ENCODE measurements at places on chromosomes 16 and 17.
A peak's percentile ranks its signal among the peaks of the same experiment; 100 is the strongest.

- DNase-seq = no peak
These were observed 896 bp upstream of the MYLK3 start for GRCh38 chr16:46748775-46749705.

- no peak for DNase-seq
These were observed 294.6 kb upstream of the HSBP1 start for GRCh38 chr16:83513008-83513755.

GRCh38 chr17:26792486-26792885, 501.4 kb upstream of the WSB1 start:
- DNase-seq = no peak

DNA sequence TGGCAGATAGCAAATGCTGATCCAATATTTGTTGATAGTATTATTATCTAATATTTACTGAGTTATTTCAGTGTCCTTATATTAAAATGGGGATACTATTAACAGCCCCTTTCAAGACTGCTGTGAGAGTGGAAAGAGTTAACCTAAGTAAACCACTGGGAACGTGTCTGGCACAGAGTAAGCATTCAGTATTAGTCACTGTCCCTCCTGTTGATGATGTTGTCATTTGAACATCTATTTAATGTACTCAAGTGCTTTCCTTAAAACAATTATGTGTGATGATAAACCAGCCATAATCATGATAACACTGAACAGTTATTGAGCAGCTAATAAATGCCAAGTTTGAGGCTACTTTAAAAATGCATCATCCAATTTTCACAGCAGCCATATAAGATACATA, 135.7 kb upstream of the XYLT1 start:
- no peak for DNase-seq

DNA sequence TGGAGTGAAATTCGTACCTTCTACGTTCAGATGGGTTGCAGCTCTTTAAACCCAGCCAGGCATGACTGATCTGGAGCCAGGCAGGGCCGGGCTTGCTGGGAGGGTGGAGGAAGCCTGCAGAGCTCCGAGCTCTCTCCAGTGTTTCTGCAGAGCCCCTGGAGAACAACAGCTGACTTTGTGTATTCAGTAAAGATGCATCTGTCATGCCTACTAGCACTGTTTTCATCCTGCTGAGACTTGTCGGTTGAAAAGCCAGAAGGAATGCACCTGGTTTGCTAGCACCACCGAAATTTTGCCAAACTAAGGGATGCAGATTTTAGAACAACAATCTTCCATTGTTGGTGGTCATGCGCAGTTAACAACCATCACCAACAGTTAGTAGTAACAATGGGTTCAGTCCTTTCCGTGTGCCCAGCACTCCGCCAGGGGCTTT, 22.4 kb upstream of the SCNN1B start:
- DNase-seq = no peak

DNA sequence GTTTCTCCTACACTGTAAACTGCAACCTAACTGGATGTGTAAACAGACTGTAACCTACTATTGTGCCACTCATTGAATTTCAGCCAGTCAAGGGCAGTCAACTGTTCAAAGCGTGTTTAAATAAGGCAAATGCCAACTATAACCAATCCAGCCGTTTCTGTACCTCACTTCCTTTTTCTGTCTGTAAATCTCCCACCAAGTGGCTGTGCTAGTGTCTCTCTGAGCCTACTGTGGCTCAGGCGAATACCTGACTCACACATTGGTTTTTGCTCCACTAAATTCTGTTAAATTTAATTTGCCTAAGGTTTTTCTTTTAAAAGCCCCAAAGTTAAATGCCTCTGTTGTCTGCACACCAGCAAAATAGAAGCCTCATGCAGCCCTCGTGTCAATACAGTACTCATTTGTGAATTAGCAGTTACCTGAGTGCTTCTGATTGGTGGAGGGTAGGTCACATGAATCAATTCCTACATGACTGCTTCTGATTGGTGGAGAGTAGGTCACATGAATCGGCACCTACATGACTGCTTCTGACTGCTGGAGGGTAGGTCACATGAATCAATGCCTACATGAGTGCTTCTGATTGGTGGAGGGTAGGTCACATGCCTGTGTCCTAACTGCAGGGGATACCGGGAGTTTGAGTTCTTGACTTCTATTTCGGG, 31.1 kb upstream of the CCR7 start:
- DNase-seq = peak; percentile 92

DNA sequence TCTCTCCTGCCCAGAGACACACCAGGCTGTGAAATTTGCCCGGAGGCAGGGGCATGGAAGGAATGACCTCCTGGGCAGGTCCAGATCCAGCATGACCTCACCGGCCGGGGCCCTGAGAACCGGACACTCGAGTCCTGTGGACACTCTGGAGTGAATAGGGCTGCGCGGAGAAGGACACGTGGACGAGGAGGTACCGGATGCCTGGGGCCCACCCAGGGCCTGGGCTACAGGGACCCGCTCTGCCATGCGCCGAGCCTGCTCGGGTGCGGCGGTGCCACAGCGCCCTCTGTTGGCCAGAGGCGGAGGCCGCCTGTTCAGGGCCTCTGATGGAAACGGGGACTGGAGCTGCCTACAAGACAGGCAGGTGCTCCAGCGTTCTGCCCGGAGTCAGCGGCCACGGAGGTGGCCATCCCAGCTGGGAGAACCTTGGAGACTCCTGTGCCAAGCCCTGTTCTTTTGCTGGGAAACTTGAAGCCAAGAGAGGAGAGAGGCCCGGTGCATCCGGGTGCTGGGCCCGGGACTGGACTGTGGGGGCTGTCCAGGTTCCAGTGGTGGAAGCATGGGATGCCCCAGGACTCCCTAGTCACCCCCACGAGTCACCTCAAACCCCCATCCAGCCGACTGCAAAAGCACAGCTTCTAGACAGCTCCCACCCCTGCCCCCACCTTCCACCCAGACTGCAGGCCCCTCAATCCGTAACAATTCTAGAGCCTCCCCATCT, 19.3 kb upstream of the NXPH3 start:
- peak; percentile 79 for DNase-seq

DNA sequence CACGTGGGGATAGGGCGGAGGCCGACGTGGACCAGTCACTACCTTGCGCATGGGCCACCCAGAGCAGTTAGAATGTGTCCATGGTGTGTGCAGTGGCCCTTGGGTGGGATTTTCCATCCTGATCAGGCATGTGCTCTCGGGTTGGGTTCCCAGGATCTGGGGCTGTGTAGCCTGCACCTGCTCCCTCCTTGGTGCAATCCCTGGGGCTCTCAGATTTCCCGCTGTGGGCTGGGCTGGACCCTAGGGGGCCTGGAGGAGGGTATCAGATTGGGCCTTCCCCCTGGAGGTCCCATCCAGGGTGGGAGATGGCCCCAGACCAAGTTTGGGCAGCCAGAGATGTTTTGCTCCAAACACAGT, 1.3 kb downstream of the SMTNL2 start:
- no peak for DNase-seq

GRCh38 chr17:80601146-80601545, 56.5 kb downstream of the RPTOR start:
- no peak for DNase-seq

DNA sequence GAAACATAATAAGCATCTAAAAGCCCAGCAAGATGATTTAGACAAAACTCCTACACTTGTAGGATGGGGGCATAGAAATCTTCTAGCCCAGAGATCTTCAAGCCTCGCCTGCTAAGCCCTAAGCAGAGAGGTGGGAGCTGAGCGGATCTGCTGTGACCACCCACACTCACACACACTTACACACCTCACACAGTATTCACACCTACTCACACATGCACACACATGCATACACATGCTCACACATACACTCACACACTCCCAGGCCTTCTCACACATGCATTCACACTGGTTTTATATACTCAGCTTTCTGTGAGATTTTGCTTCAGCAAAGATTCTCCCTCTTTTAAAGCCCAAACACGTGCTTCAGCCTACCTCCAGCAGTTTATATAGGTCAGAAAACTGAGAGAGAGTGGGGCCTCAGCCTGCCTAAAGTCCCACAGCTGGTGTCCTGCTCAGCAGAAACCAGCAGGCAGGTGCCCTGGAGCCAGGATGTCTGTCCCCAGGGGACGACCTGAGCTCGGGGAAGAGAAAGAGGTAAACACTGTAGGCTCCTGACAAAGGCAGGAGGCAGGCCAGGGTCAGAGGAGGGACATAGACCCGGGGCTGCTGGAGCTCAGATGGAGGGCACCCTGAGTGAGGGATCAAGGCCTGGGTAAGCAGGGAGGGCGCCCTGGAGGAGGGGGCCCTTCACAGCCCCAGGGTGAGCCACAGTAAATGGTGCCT, 12.0 kb upstream of the KRT19 start:
- peak; percentile 54 for DNase-seq

GRCh38 chr16:26348095-26348494, 656.3 kb downstream of the HS3ST4 start:
- no peak for DNase-seq

DNA sequence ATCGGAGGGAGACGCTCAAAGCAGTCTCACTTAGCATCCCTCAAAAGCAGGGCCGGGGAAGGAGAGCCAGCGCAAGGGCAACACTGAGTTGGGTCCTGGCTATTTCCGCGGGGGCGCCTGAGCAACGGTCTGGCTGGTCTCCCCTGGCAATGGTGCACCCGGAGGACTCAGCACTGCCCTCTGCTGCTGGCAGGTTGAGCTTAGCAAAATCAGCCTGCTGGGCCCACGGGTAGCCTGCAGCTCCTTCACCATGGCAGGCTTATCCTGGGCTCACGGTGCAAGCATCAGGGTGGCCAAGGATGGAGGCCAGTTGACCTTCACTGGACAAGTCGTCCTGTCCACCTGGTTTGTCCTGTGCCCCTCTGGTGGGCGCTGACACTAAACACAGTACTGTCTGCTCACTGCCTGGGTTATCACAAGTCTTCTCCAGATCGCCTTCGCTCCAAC, 14.4 kb upstream of the ALDH3A1 start:
- peak; percentile 71 for DNase-seq

- DNase-seq = peak; percentile 70
These were observed 24.5 kb downstream of the STXBP4 start for GRCh38 chr17:54992797-54993639.

DNA sequence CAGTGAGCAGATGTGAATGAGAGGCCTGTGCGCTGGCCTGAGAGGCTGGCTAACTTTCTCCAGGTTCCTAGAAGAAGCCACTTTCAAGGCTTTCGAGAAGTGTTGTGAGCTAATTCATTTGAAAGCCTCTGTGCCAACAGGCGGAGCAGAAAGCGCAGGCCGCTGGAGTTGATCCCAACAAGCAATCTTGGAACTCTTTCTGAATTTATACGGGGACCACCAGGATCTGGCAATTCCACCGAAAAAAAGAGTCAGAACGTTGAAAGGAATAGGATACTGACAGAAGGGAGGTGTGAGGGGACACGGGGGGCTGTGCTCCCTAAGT, 71.3 kb upstream of the METRNL start:
- no peak for DNase-seq

GRCh38 chr16:12655537-12655936, 148.2 kb downstream of the CPPED1 start:
- no peak for DNase-seq

- no peak for DNase-seq
These were observed 4.5 kb upstream of the SLC4A1 start for GRCh38 chr17:44272321-44272951.
